Umbilical cord (tissue), 2 donors: ENCODE measurements at places on chromosomes 5 and 9.

DNA sequence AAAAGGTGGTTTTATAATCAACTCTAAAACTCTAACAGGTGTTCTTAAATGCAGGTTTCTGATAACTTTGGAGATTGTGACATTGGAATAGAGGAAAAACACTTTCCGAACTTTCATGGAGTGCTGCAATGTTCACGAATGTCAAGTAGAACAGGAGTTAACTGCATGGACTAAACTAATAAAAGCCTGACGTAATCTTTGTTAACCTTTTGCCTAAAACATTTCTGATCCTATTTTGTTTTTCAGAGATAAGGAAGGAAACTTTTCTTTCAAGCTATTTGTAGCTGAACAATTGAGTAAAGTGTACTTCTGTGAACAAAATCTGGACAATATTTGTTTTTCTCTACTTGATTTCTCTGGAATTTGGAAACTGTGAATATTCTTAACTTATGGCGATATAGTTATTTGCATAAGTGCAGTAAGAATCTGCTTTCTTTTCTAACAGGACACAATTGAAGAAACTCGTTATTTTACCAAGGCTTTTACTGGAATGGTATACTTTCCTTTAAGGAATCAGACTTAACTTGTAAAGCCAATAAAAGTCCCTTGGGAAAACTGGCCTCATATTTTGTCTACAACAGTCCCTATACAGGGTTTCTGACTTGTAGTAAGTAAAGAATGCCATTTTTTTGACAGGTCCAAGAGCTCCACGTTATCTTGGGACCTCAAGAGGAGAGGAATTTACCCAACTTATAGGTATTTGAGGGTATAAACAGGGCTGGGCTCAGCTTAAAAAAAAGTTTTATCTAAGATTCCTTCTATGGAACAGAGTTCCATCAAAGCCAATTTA is 154.7 kb downstream of the NXNL2 start:
- peak; percentile 74 for DNase-seq

DNA sequence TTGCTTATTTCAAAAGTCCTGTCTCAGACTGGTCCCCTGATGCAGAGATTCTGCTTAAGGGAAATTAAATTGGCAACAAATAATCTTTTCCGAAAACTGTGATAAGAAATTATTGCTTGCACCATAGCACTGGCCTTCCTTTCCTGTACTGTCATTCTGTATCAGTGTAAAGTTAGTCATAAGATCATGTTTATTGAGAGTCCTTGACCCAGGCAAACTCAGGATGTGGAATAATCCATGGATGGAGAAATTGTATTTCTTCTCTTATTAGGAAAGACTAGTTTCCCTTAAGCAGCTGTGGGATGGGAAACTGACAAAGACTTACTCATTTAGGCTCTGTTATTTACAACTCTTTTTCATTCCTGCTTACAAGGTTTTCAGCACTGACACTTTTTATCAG is 83.0 kb upstream of the RANBP6 start:
- no peak for DNase-seq

- DNase-seq: no peak
Measured at GRCh38 chr9:126474786-126475485, 138.8 kb upstream of the LMX1B start.

DNA sequence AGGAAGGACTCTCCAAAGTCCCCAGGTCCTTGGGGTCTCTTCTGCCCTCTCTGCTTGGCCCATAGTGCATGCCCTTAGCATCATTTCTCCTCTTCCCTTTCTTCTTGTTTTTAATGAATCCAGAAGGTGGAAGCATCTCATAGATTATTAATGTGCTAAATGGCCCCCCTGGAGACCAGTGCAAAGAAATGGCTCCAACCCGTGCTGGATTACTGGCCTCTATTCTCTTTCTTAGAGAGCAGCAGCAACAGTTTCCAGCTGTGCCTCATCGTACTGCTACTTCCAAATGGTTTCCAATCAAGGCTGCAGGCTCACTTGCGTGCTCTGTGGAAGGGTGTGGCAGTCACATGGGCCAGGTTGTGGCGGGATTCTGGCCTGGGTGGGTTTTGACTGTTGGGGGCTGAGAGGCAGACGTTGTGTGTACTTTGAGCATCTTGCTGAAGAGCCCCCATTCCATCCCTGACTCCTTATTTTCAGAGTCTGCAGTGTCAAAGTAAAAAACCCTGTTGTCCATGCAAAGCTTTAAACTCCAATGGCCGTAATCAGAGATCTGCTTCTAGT is 139.7 kb downstream of the GABBR2 start:
- no peak for DNase-seq

DNA sequence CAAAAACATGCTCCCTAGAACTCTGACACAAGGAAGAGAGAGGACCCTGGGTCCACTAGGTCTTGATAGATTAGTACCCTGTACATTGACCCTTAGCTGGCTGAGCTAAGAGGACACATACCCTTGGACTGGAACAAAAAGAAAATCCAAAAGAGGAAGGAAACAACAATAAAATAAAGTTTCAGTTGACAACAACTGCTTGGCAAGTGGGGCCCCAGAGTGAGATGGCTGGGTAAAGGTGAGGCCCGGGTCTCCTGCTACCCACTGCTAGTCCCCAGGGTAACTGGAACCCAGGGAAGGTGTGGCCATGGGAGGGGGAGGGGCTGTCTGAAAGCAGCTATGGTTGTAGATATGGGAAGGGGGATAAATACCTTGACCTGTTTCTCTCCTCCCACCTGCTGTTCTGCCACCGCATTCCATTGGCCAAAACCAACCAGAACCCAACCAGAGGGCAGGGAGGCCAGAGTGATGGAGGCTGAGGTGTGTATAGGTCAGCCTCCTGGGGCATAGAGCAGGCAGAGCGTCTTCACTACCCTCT is 11.7 kb downstream of the TAL2 start:
- DNase-seq: no peak

- no peak for DNase-seq
Measured at GRCh38 chr9:92767066-92768054, 2.7 kb upstream of the BICD2 start.

DNA sequence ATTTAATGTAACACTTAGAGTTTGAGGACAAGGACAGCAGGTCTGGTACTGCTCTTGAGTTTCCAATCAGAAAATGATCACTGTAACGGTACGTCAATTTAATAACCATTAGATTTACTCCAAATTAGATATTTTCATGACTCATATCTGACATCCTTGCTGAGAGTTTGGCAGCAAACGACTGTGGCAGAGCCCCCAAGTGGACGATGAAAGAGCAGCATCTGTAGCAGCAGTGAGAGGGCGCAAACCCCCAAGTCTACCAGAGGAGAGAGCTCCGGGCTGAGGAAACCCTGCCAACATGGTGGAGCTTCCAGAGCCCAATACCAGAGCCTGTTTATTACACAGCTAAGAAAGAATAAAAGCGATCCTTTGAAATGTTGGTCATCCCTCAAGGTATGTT is 73.2 kb upstream of the EPB41L4A start:
- peak; percentile 42 for DNase-seq

DNA sequence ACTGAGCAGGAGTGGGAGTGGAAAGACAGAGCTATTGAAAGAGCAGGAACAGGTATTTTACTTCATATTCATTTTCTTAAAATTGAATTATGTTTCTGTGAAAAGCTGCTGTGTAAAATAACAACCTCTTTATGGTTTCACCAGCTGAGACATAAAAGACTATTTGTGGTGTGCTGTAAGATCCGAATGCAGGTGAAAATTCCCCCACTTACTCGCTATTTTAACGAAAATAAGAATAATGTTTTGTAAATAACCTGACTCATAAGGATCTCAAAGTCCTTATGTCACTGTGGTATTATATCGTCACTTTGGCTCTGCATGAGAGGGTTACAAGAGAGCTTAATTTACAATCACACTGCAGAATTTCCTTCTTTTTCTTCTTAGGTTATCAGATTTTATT is 65.3 kb upstream of the NFIB start:
- DNase-seq: no peak

DNA sequence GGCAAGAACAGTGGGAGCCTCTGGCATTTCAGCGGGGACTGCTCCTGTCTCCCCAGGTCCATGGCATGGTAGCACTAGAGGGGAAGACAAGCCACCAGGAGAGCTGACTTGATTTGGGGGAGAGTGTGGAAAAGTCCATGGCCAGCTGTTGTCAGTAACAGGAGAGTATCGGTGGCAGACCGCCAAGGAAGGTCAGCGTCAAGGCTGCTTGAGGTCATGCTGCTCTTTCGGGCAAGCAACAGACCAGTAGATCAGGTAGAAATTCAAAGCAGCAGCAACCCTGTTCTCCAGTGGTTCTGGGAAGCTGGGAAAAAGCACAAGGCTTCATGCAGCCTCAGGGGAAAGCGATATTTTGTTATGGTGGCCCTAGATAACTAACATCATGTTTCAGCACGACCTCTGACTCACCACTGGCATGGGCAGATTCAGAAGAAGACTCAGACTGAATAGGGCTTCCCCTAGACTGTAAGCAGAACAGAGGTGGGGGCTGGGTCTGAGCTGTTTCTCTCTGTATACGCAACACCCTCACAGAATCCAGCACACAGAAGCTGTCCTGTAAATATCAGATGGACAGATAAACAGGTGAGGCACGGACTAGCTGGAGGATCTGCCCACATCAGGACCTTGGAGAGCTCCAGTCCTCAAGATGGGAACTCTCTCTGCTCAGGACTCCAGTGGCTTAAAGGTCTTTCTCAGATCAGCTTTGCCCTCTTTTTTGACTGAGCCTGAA is 35.2 kb upstream of the PLEKHG4B start:
- DNase-seq: peak; percentile 34

DNA sequence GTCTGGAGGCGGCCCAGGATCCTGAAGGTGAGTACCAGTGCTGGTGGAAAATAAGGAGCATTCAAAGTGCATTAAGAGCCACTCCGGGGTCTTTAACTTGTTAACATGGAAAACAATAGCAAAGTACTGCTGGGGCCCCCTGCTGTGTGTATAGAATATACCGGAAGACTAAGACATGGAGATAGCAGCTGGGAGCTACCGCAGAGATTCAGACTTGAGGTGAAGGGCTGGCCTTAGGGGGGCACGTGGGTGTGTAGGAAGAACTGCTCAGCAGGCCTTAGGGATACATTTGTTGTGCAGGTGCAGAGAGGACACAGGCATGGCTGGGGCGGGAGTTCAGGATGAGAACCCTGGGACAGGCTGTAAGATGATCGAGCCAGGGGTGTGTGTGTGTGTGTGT is 1.2 kb upstream of the DMRT1 start:
- no peak for DNase-seq

DNA sequence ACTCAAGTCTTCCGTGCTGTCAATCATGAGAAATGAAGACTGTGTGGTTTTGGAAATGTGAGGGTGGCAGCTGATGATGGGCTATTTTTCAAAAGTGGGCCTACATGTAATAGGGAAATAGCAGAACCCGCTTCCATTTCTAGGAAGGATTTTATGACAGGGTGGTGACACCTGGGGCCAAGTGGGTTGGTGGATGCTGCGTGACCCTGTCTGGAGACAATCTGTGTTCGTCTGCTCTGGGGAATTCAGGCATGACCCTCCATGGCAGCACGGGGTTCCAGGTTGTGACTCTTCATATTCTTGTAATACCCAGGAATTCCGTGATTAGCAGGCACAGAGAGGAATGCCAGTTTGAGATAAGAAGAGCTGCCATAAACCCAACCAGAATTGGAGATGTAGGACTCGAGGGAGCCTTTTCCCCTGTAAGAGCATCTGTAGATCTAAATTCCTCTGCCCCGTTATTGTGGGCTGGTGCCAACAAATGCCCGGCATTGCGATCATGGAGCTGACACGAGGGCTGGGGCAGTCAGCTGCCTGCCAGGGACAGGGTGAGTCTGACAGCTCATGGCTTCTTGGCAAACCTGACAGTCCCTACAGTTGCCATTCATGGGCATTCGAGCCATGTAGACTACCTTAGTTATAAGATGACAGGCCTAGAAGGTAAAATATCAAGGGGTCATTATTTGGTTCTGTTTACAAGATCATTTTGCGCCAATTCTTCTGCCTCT is 279.7 kb downstream of the GADD45G start:
- DNase-seq: no peak

DNA sequence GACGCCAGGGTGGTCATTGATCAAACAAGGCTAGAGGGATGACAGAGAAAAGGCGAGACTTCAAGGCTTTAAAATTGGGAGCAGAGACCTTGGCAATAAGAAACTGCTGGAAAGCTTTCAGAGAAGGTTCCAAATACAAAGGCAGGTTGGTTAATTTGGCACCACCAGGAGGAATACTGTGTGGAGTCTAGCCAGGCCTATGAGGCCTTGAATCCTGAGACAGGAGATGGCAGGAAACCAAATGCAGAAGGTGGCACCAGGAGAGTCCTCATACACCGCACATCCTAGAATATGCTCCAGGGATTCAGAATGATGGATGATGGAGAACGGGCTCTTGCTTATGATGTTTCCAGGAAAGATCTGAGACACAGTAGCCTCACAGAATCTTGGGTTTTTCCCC is 90.0 kb downstream of the MCTP1 start:
- DNase-seq: no peak

DNA sequence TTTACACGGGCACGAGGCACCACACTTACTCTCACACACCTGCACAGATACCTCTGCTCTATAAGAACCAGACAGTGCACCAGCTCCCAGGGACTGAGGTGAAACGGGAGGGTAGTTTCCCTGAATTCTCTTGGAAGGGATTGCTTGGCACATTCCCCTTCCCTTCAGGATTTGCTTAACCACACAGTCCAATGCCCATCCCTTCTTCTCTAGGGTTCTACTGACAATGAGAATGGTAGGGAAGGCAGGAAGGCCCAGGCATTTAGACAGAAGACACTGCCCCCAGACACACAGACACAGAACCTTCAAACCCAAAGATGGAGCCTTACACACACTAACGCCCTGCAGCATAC is 704 bp upstream of the LHX6 start:
- no peak for DNase-seq

DNA sequence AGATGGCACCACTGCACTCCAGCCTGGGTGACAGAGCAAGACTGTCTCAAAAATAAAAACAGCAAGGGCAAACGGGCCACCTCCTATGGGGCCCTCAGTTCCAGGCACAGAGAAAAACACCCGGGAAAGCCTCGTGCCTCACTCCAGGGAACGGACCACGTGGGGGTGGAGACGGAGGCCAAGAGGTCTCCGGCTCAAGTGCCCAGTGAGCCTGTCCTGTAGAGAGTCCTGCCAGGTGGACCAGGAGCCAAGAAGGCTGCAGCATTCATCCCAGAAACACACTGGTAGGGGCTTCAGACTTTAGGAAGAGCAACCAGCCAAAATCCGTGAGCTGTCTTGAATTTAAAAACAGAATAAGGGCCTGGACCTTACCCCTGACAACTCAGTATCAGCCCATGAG is 63.8 kb downstream of the C5orf15 start:
- no peak for DNase-seq

GRCh38 chr9:113205861-113206260 is 15.2 kb downstream of the FKBP15 start:
- DNase-seq: no peak
